ENCODE measurements at places on chromosomes 2 and 18. TPM values are rescaled to one million over a fixed set of nuclear protein-coding genes. Genes with fewer than 3 reads are reported as not detected.

SIX3 gene
- 0.49 TPM for total RNA-seq

OR6B2 gene
- not detected for total RNA-seq

LRRC30 gene
- not detected for total RNA-seq

EVX2 gene
- total RNA-seq, result not detected

TCF4 gene
- total RNA-seq, result 487 TPM

TGFA gene
- total RNA-seq, result 3.7 TPM

THSD7B gene
- total RNA-seq, result 12.3 TPM

STAT1 gene
- 19.9 TPM for total RNA-seq

IL1A gene
- total RNA-seq, result not detected

FOSL2 gene
- total RNA-seq, result 8.9 TPM

EVA1A gene
- total RNA-seq, result 0.98 TPM

TCF23 gene
- total RNA-seq, result not detected

SOCS6 gene
- 28.0 TPM for total RNA-seq

L3MBTL4 gene
- 19.7 TPM for total RNA-seq

CHRNA1 gene
- total RNA-seq, result not detected

ARHGAP25 gene
- total RNA-seq, result 2.0 TPM

DLX2 gene
- 5.7 TPM for total RNA-seq

LYPD1 gene
- 24.1 TPM for total RNA-seq

RTP5 gene
- 5.2 TPM for total RNA-seq

RPRM gene
- 101 TPM for total RNA-seq

CTAGE1 gene
- not detected for total RNA-seq

TM4SF20 gene
- total RNA-seq, result not detected

ZSWIM2 gene
- total RNA-seq, result 0.49 TPM

SERPINE2 gene
- 41.1 TPM for total RNA-seq

ATP5F1A gene
- 573 TPM for total RNA-seq

NR4A2 gene
- 6.1 TPM for total RNA-seq

TFPI gene
- total RNA-seq, result 19.7 TPM

ACTR2 gene
- total RNA-seq, result 123 TPM

ZNF396 gene
- 3.2 TPM for total RNA-seq

FEV gene
- not detected for total RNA-seq

CUL3 gene
- 108 TPM for total RNA-seq

RGPD3 gene
- total RNA-seq, result 0.98 TPM

POTEI gene
- total RNA-seq, result under 0.01 TPM

MREG gene
- 2.2 TPM for total RNA-seq

NEU2 gene
- not detected for total RNA-seq

LRP2 gene
- total RNA-seq, result 0.49 TPM

PLEK gene
- total RNA-seq, result 1.7 TPM

PARD3B gene
- total RNA-seq, result 3.4 TPM

NXPH2 gene
- 17.2 TPM for total RNA-seq

CNTNAP5 gene
- 26.6 TPM for total RNA-seq

TEX44 gene
- not detected for total RNA-seq

SOX11 gene
- total RNA-seq, result 312 TPM

SERPINB7 gene
- total RNA-seq, result not detected

CD8B2 gene
- total RNA-seq, result under 0.01 TPM

CENPA gene
- 1.2 TPM for total RNA-seq

SKOR2 gene
- total RNA-seq, result not detected

GNAL gene
- 80.6 TPM for total RNA-seq

ABCG5 gene
- total RNA-seq, result not detected

GAL3ST2 gene
- total RNA-seq, result 0.74 TPM

MAP3K19 gene
- 1.7 TPM for total RNA-seq
